ENCODE measurements at places on chromosomes 7 and 10. TPM values are rescaled to one million over a fixed set of nuclear protein-coding genes. Genes with fewer than 3 reads are reported as not detected.
A peak's percentile ranks its signal among the peaks of the same experiment; 100 is the strongest.

Gene LRRC18
- total RNA-seq, result not detected

GRCh38 chr7:14973712-14974428, 71.3 kb upstream of the DGKB start:
- no peak for DNase-seq

- no peak for DNase-seq
Observed at GRCh38 chr10:84552478-84552877, 224.1 kb downstream of the CCSER2 start.

- DNase-seq, result no peak
Observed at GRCh38 chr10:114021154-114021553, 22.5 kb upstream of the ADRB1 start.

DNA sequence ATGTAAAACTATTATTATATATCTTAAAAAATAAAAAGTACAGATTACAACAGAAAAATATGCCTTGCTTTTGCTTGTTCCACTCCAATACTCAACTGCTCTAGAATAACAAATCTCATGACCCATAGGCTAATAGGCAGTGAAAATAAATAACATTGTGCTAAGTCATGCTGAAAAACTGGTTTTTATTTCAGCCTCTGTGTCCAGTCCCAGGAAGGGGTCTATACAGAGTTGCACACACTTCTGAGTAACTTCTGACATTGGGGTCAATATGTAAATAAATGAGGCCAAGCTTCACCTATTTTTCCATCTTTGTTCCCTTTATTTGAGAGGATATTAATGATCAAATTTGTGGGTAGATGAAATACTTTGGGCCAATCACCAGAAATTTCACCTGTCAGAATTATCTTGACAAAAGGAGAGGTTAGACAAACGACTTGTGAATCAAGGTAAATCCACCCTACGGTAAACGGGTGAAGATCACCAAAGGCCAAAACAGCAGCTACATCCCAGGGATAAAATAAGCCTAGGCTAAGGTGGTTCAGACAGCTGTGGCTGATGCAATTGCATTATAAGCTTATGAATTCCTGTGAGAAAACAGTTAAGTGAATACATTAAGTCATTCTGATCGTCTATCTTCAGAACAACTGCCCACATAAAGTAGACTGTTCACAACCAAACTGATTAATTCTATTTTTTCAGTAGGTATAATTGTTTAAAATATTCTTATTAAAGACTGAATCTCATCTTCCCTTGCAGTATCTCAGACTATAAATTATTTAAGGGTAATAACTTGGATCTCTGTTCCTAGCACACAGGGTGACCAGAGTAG, 87.5 kb downstream of the UBE2H start:
- DNase-seq, result no peak

DNA sequence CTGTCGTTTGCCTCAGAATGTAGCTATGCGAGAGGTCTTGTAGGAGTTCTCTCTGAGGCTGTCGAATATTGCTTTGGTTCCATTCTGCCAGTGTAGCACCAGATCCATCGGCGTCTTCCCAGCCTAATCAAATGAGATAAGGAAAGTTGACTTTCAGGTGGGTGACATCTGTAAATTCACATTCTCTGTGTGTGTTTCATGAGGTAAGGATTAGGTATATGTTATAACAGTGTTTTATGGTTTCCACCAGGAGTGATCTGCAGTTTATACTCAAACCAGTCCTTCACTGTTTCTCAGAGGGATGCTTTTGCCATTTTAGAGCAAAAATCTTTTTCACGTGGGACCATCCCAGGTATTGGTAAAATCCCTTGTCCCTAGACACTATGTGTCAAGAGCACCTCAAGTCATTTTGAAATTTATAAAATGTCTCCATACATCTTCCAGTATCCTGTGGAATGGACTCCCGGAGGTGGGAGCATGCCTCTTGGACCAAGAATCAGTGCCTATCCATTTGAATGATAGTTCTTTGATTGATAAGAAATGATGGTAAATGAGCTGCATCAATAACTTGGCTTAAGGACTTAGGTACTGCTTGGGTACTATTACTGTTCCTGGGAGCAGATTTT, 7.9 kb downstream of the ANKRD1 start:
- DNase-seq, result no peak

DNA sequence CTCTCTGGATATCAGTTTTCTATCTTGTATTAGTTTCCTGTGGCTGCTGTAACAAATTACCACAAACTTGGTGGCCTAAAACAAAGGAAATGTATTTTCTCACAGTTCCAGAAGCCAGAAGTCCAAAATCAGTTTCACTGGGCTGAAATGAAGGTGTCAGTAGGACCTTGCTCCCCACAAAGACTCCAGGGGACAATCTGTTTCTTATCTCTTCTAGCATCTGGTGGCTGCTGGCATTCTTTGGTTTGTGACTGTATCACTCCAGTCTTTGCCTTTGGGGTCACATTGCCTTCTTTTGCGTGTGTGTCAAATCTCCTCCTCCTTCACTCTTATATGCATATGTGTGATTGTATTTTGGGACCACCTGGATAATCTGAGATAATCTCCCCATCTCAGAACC, 153.0 kb upstream of the PRPS1L1 start:
- DNase-seq, result no peak

DNA sequence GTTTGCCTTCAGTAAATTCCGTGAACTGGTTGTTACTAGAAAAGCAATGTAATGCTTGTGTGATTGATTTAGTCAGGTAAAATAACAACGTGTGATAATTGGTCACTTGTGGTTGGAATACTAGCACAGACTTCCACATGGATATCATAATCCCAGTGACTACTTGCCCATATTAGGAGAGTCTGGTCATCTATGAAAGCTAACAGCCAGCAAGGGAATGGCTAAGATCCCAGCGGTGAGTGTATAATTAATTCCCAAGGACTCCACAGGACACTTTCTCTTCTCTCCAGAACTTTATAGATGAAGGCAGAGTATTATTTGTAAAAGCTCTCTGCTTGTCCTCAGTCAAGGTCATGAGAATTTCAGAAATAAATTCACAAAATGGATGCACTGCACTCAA, 662.6 kb upstream of the TEX47 start:
- DNase-seq, result no peak

GRCh38 chr10:119442758-119443060, 99.8 kb downstream of the RGS10 start:
- no peak for DNase-seq

Gene KEL
- total RNA-seq, result 1.1 TPM

GRCh38 chr7:88167223-88167622, 52.6 kb downstream of the SRI start:
- DNase-seq, result no peak

- DNase-seq, result peak; percentile 47
Observed at GRCh38 chr10:30437031-30437841, 3.3 kb downstream of the MAP3K8 start.

DNA sequence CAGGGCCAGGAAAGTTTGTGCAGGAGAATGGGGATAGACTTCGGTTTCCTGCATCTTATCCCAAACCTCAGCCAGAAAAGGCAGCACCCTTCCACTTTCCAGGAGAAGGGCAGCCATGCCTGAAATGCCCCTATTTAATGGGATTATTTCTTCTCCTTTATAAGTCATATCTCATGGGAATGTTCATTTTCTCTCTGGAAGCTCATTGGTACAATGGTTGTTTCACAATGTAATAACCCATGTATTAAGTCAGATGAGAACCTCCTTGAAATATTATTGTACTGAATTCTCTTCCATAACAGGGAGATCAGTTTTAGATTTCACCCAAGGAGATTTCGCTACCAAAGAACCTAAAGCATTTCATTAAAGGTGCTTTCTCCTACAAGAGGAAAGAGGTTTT, 457.5 kb downstream of the KCNMA1 start:
- no peak for DNase-seq

GRCh38 chr7:96344236-96344635, 22.3 kb upstream of the SLC25A13 start:
- no peak for DNase-seq

DNA sequence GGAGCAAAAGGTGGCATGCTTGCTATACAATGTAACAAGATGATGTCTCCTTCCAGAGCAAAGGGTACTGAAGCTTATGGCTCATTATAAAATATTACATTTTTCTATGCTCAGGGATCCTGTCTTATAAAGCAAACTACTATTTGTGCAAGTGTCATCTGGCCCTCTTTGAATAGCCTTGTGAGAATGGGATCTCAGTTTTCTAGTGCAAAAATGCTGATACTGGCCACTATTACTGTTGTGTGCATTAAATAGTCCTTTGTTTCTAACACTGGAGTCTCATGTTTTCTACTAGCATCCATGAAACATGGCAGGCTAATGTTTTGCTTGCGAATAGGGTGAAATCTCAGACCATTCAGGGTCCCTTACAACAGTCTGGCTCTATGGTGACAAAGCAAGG, 823.0 kb downstream of the REEP3 start:
- no peak for DNase-seq

DNA sequence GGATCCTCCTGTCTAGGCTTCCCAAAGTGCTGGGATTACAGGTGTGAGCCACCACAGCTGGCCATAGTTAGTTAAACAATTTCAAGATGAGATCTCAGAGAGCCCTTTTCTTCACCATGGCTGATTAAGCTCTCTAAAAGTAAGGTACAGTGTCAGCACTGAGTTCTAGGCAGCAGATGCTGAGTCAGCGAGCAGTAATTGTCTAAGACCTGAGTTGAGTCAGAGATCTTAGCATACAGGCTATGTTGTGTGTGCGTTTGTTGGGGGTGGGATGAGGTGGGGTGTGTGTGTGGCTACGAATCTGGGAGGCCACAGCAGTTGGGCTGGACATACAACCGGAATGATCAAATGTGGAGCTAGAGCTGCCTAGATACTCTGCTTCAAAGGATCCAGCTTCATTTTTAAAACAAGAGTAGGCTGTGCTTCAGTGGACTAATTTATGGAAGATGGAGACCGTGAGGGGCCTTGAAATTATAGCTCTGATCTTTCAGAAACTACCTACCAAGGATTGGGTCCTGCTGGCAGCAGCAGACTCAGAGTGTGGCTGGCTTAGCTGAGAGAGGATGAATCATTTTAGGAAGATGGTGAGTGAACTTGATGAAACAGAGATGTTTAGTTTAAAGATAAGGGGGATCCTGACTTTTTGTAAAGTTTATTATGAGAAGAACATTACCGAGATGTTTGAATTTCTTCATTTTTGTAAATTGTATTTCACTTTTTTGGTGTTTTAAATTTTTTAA, 17.5 kb upstream of the MTPN start:
- peak; percentile 25 for DNase-seq

DNA sequence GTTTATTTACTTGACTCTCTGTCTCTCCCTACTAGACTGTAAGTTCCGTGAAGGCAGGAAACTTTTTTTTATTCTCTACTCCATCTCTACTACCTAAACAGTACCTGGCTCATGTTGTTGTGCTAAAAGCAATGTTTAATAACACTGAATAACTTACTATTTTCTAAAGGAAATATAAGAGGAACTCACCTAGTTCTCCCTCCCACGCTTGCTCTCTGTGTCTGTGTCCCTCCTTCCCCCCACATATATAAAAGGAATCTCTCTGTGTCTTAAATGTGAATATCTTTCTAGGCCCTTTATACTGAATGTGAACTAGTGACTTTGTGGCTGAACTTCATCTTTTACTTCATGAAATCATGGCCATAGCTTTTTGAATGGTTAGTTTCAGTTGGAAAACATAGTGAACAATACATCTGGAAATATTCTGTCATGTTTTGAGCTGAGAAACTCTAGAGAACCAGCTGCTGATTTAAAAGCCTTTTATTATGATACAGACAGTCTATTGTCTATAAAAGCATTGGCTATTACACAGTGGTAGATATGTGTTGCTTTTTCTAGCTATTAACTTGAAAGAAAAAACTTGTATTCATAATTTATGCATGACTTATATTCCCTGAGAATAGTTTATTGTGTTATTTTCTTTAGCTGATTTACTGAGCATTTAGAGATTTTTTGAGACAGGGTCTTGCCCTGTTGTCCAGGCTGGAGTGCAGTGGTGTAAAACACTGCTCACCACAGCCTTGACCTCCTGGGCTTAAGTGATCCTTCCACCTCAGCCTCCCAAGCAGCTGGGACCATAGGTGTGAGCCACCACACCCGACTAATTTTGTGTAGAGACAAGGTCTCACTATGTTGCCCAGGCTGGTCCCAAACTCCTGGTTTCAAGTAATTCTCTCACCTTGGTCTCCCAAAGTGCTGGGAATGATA, 42.5 kb downstream of the VCL start:
- DNase-seq, result no peak

DNA sequence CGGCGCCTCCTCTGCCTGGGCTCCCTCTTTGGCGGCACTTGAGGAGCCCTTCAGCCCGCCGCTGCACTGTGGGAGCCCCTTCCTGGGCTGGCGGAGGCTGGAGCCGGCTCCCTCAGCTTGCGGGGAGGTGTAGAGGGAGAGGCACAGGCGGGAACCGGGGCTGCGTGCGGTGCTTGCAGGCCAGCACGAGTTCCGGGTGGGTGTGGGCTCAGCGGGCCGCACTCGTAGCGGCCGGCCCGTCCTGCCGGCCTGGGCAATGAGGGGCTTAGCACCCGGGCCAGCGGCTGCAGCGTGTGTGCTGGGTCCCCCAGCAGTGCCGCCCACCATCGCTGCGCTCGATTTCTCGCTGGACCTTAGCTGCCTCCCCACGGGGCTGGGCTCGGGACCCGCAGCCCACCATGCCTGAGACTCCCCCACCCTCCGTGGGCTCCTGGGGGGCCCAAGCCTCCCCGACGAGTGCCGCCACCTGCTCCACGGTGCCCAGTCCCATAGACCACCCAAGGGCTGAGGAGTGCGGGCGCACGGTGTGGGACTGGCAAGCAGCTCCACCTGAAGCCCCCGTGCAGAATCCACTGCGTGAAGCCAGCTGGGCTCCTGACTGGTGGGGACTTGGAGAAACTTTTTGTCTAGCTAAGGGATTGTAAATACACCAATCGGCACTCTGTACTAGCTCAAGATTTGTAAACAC, 73.8 kb upstream of the KMT2E start:
- DNase-seq, result no peak

Gene MEIG1
- 1.3 TPM for total RNA-seq

GRCh38 chr7:22214000-22214399, 143.0 kb downstream of the RAPGEF5 start:
- DNase-seq, result no peak

Gene RABGEF1
- 24.2 TPM for total RNA-seq

GRCh38 chr7:50531928-50532327, 33.3 kb downstream of the DDC start:
- DNase-seq, result no peak

- DNase-seq, result no peak
Observed at GRCh38 chr7:34184466-34184865, 279.1 kb downstream of the BMPER start.

GRCh38 chr7:16774294-16774693, 20.7 kb downstream of the TSPAN13 start:
- DNase-seq, result no peak

Gene VAX1
- total RNA-seq, result not detected

All from activated CD4-positive, alpha-beta memory T cell treated with anti-CD3 and anti-CD28 coated beads, Interleukin-2, amount 10 ng/mL, durations not matched to agents 7 days and 5 days (primary cell).